ENCODE measurements at places on chromosomes 6 and 20. TPM values are rescaled to one million over a fixed set of nuclear protein-coding genes. Genes with fewer than 3 reads are reported as not detected.
A peak's percentile ranks its signal among the peaks of the same experiment; 100 is the strongest.

GRCh38 chr20:9480066-9480465, 34.3 kb upstream of the LAMP5 start:
- H3K4me1 ChIP-seq, result no peaks in the 10 kb centered on the region
- DNase-seq, result no peak
- no peak overlapping the region for H3K27ac ChIP-seq

GRCh38 chr20:47271046-47271615, 85.4 kb downstream of the ZMYND8 start:
- H3K4me3 ChIP-seq, result no peak overlapping the region
- no peaks in the 10 kb centered on the region for H3K27me3 ChIP-seq
- H3K4me1 ChIP-seq, result no peaks in the 10 kb centered on the region
- no peak for DNase-seq
- no peaks in the 10 kb centered on the region for H3K36me3 ChIP-seq

DNA sequence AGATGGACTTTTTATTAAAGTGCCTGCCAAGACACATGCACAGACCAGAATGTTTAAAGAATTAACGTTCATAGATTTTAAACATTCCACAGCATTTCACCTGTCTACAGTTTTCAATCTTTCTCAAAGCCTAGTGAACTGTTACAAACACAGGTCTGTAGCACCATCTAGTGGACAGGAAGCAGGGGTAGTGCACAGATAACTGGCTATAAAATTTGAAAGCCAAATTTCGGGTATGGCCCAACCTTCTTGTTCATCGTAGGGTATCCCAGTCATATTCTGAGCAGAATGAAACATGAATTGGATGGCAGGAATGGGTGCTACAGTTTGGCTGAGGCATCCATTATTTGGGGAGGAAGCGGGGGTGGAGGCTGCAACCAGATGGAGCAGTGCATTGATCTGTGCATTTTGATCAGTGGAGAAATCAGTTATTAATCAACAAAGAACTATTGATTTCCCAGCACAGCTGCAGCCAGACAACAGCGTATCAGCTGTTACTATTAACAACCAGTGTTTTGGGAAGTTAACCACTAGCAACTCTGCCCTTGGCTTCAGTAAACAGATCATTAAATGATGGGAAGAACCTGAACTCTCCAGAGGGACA, 56.1 kb upstream of the B3GAT2 start:
- no peaks in the 10 kb centered on the region for H3K36me3 ChIP-seq
- no peak overlapping the region for H3K4me3 ChIP-seq
- DNase-seq, result peak; percentile 76
- no peak overlapping the region for H3K27ac ChIP-seq
- H3K4me1 ChIP-seq, result peaks cover 10% of the 10 kb centered on the region

- H3K4me3 ChIP-seq, result no peak overlapping the region
- DNase-seq, result no peak
- H3K27ac ChIP-seq, result no peak overlapping the region
- no peaks in the 10 kb centered on the region for H3K4me1 ChIP-seq
These were observed 1274.9 kb upstream of the GJE1 start for GRCh38 chr6:140857739-140858380.

DNA sequence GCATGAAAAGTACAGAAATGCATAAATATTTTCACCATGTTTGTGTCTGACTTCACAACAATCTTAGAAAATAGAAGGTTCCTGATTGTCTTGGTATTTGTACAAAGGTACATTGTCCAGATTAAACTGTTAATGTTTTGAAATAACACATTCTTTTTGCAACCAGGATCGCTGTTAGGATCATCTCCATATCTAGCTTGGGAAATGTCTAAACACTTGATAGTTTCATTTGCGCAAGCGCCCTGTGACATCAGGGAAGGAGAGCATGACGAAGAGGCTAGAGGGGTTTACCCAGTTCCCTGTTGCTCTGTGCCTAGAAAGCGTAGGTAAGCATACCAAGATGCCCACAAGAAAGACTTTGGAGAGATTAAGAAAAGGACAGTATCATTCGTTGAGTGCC, 19.4 kb downstream of the ALDH8A1 start:
- no peaks in the 10 kb centered on the region for H3K27me3 ChIP-seq
- no peak overlapping the region for H3K4me3 ChIP-seq
- H3K27ac ChIP-seq, result no peak overlapping the region

DNA sequence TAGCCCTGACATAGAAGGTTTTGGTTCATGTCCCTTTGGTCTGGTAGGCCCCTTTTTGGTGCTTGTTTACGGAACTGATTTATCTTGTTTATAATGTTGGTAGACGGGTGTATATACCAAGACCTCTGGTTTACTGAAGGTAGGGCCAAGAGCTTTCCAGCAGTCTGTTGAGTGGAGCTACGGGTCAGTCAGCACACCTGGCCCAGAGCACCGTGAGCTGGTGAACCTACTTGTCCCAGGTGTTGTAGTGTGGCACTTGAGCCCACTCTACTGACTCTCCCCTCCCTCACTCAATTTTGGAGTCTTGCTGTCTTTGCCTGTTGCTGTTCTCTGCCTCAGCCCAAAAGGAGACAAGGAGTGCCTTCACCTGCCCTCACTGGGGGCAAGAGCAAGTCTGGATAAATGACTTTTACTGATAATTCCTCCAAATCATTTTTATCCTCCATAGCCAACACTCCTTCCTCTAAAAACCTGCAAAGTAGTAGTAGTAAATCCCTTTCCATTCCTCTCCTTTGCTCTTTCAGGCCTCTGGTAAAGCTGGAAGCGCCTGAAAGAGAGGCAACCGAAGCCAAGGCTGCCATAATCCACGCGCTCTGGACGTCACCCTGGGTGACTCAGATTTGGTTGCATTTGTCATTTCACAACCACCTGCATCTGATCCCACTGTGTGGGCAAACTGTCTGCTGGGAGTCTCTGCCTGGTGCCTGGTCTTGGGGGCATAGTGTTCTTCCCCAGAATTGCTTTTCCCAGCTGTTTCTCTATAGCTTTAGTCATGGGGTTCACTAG, 22.2 kb downstream of the RREB1 start:
- H3K4me3 ChIP-seq, result no peak overlapping the region
- H3K4me1 ChIP-seq, result peaks cover under 1% of the 10 kb centered on the region
- H3K27ac ChIP-seq, result no peak overlapping the region
- no peak for DNase-seq
- H3K36me3 ChIP-seq, result no peaks in the 10 kb centered on the region

- H3K4me1 ChIP-seq, result peaks cover 14% of the 10 kb centered on the region
- no peaks in the 10 kb centered on the region for H3K36me3 ChIP-seq
- H3K27ac ChIP-seq, result no peak overlapping the region
These were observed 183.6 kb downstream of the PRL start for GRCh38 chr6:22113026-22113766.

GRCh38 chr20:12965870-12966251, 42.9 kb upstream of the SPTLC3 start:
- no peak overlapping the region for H3K4me3 ChIP-seq
- peaks cover 16% of the 10 kb centered on the region for H3K4me1 ChIP-seq
- no peaks in the 10 kb centered on the region for H3K27me3 ChIP-seq
- H3K36me3 ChIP-seq, result no peaks in the 10 kb centered on the region
- peak; percentile 51 for DNase-seq

- no peak for DNase-seq
- no peaks in the 10 kb centered on the region for H3K27me3 ChIP-seq
- no peaks in the 10 kb centered on the region for H3K36me3 ChIP-seq
- no peak overlapping the region for H3K27ac ChIP-seq
- H3K4me1 ChIP-seq, result no peaks in the 10 kb centered on the region
- no peak overlapping the region for H3K4me3 ChIP-seq
These were observed 193.8 kb downstream of the PACRG start for GRCh38 chr6:162921510-162922040.

DNA sequence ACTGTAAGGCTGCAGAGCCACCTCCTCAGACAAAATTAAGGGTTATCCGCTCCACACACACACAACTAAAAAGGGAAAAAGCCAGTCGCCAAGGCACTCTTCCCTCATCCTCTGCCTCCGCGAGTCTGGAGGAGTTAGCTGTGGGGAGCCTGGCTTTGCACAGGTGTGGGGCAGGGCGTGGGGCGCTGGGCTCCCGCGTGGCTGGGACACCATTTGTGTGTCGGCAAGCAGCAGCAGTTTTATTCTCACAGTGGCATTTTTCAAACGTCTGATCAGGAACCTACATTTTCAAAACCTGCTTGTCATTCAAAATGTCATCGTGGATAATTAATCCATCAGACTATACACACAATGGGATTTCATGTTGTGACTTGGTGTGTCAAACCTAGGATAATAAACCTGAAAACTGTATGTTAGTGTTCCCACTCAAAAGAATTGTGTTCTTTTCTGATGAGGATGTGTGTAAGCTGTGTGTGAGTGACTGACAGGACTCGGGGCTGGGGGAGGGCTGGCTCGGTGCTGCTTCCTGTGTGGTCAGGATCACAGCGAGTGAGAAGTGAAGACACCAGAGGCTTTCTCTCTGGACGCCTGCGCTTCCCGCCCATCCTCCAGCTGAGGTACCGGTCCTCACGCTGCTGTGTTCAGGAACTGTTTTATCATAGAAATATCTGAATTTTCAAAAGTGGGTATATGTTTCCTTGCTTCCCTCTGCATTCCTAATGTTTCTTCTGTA, 83.1 kb downstream of the IRF4 start:
- no peak overlapping the region for H3K4me3 ChIP-seq
- peaks cover 24% of the 10 kb centered on the region for H3K4me1 ChIP-seq
- H3K27ac ChIP-seq, result no peak overlapping the region
- no peaks in the 10 kb centered on the region for H3K36me3 ChIP-seq

- H3K36me3 ChIP-seq, result no peaks in the 10 kb centered on the region
- H3K27ac ChIP-seq, result no peak overlapping the region
- H3K4me3 ChIP-seq, result no peak overlapping the region
- H3K4me1 ChIP-seq, result peaks cover 12% of the 10 kb centered on the region
- no peak for DNase-seq
These were observed 374.9 kb upstream of the IRAK1BP1 start for GRCh38 chr6:78492351-78493017.

GRCh38 chr20:45611054-45611453, 18.5 kb upstream of the WFDC10A start:
- H3K36me3 ChIP-seq, result no peaks in the 10 kb centered on the region
- H3K4me1 ChIP-seq, result no peaks in the 10 kb centered on the region
- H3K27me3 ChIP-seq, result no peaks in the 10 kb centered on the region
- no peak for DNase-seq

GRCh38 chr6:132763269-132763668, 5.6 kb upstream of the VNN2 start:
- no peak for DNase-seq
- no peaks in the 10 kb centered on the region for H3K27me3 ChIP-seq
- H3K4me1 ChIP-seq, result no peaks in the 10 kb centered on the region

- H3K27ac ChIP-seq, result no peak overlapping the region
- no peak overlapping the region for H3K4me3 ChIP-seq
These were observed 36.7 kb downstream of the MARCKS start for GRCh38 chr6:113893866-113894265.

GRCh38 chr20:15734052-15734451, 839.2 kb downstream of the KIF16B start:
- H3K36me3 ChIP-seq, result no peaks in the 10 kb centered on the region
- no peak for DNase-seq
- no peak overlapping the region for H3K27ac ChIP-seq
- H3K27me3 ChIP-seq, result no peaks in the 10 kb centered on the region

GRCh38 chr6:88641178-88641903, 322.1 kb downstream of the RNGTT start:
- no peaks in the 10 kb centered on the region for H3K36me3 ChIP-seq
- DNase-seq, result no peak
- no peak overlapping the region for H3K27ac ChIP-seq

DNA sequence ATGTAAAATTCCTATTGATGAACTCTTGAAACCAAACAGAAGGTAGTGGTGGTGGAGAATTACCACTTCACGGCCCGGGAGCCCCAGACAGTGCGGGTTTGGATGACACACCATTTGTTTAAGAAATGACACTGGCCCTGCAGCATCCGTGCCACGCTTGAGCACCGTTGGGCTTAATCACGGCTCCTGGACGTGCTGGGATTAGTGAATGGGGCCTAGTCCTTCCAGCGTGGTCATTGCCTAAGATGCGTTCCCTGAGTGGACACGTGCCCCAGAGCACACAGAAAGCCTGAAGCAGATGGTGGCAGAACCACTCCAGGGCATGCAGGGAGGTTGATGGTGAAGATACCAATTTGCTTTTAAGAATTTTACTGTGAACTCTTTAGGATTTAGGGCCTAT, 14.5 kb downstream of the STX16 start:
- H3K4me3 ChIP-seq, result no peak overlapping the region
- no peaks in the 10 kb centered on the region for H3K36me3 ChIP-seq
- no peaks in the 10 kb centered on the region for H3K27me3 ChIP-seq

GRCh38 chr20:63274381-63275228, 2.0 kb downstream of the ARFGAP1 start:
- H3K27ac ChIP-seq, result no peak overlapping the region
- H3K4me1 ChIP-seq, result peaks cover 13% of the 10 kb centered on the region
- H3K4me3 ChIP-seq, result no peak overlapping the region

- H3K36me3 ChIP-seq, result no peaks in the 10 kb centered on the region
- DNase-seq, result no peak
- H3K4me3 ChIP-seq, result no peak overlapping the region
- no peak overlapping the region for H3K27ac ChIP-seq
These were observed 901.3 kb upstream of the CITED2 start for GRCh38 chr6:140275725-140276124.

DNA sequence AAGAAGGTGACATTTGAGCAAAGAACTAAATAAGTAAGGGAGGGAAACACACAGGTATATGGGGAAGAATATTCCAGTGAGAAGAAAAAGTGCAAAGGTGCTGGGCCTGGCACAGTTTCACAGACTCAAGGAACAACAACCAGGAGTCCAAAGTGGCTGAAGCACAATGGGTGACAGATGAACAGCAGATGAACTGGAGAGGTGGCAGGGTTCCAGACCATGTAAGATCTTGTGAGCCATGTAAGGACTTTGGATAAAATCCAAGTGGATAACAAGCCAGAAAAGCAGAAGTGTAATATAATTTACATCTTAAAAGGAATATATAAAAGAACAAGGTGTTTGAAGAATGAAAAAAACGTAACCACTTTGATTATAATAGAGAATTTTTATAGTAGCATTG, 87.9 kb downstream of the MMS22L start:
- H3K36me3 ChIP-seq, result no peaks in the 10 kb centered on the region
- H3K4me1 ChIP-seq, result no peaks in the 10 kb centered on the region
- no peak overlapping the region for H3K4me3 ChIP-seq
- no peaks in the 10 kb centered on the region for H3K27me3 ChIP-seq
- H3K27ac ChIP-seq, result no peak overlapping the region

- no peak for DNase-seq
- H3K4me3 ChIP-seq, result no peak overlapping the region
- H3K27me3 ChIP-seq, result no peaks in the 10 kb centered on the region
- H3K27ac ChIP-seq, result no peak overlapping the region
- peaks cover 11% of the 10 kb centered on the region for H3K4me1 ChIP-seq
These were observed 7.8 kb downstream of the PTGIS start for GRCh38 chr20:49560186-49560585.

The RIMS4 gene
- 7.8 TPM for total RNA-seq

The NKX2-2 gene
- total RNA-seq, result not detected

The OLIG3 gene
- not detected for total RNA-seq

The NKAPL gene
- total RNA-seq, result not detected

The PLEKHG1 gene
- total RNA-seq, result 4.6 TPM

The FKBP1A gene
- 128 TPM for total RNA-seq

The SHLD1 gene
- total RNA-seq, result 5.1 TPM

The ADA gene
- total RNA-seq, result 52.5 TPM
